Stimulated activated CD8-positive, alpha-beta memory T cell treated with anti-CD3 and anti-CD28 coated beads, Interleukin-4, amount 100 ng/mL, for 4 hours (primary cell): ENCODE measurements at places on chromosomes 11 and 22.

DNA sequence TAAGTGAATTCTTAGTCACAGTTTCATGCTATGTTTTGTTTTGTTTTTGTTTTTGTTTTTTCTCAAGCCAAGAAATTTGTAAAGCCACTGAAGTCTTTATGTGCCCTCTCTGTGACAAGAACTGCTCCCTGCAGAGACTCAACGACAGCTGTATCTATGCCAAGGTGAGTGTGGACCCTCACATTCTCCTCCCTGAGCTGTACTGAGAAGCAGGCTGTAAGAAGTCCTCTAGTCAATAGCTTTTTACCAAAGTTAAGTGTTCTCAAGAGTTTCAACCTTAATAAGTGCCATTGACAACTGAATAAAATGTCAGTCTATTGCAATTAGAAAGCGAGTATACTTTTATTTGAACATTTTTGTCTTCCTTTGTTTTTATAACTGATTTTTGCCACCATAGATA is 18.9 kb downstream of the MUC15 start:
- DNase-seq = no peak

- DNase-seq = no peak
These were observed 20.2 kb downstream of the RFPL1 start for GRCh38 chr22:29458551-29458950.

GRCh38 chr22:37235897-37236607 is 8.0 kb downstream of the RAC2 start:
- no peak for DNase-seq

- no peak for DNase-seq
These were observed at the start of the genes BSCL2 and GNG3 for GRCh38 chr11:62707277-62707861. Gene BSCL2 (minus strand): TSS chr11:62707424. CDS start chr11:62707195, 229 bp downstream. Gene GNG3 (plus strand): TSS chr11:62707676. CDS start chr11:62708296, 620 bp downstream.

DNA sequence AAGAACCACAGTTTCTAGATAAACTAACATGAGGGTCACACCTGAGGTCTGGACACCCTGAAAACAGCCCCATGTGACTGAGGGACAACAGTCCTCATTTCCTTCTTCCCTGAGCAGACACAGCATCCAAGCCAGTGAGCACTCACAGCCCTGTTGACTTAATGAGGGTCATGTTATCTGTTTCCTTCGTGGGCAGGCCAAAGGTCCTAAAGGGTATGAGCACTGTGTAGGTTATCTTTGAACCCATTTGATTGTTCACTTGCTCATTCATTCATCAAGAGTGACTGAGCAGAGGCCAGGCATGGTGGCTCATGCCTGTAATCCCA is 170.7 kb upstream of the B3GAT1 start:
- no peak for DNase-seq

DNA sequence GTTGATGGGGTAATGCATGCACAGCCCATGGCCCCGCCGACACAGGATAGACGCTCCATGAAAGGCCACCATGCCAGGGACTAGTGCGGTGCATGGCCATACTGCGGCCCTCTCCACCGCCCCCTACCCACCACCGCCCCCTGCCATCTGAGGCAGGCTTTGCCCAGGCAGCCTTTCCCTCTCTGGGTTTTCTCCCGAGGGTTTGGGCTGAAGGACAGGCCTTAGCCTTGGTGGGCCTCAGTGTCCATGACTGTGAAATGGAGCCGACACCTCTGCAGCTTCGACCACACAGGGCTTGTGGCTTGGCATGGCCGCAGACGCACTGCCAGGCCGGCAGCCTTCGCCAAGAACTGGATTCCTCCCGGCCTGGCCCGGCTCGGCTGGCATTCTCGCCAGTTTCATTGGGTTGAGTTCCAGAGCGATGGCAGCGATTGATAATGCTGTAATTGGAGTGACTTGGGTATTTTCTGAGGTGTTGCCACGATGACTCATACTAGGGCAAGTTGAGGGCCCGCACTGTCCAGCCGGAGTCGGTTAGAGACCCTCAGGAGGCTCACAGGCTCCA is 111.3 kb downstream of the WNT7B start:
- no peak for DNase-seq

DNA sequence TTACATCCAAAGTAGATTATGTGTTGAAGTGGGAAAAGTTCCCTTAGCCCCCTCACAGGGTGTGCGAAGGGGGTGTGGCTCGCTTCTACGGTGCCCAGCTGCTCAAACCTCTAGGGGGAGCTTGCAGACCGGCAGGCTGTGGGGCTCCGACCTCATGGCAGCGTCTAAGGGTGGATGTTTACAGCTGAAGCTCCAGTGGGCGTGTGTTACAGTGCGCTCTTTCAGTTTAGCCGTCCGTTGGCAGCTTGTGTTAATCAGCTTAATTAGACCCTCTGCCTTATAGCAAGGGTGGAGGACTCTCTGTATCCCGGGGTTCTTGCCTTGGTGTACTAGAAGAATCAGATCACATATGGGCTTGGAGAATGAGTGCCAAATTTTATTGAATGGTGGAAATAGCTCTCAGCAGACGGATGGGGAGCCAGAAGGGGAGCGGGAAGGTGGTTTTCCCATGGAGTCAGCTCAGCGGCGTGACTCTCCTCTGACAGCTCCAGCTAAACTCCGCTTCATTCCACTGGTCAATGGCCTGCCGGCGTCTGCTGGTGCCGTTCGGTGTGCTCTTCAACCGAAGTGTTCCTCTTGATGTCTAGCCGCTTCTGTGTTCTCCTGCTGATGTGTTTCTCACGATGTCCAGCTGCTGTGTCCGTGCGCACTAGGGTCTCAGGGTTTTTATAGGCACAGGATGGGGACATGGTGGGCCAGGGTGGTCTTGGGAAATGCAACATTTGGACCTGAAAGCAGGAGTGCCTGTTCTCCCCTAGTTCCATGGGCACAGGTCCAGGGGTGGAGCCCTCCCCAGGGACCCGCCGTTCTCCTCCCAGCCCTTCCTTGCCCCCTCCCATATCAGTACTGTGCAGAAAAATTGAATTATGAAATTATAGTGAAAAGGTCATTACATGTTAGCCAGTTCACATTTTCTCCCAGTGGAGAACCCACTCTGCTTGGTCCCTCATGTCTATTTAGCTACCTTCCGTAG is 28.6 kb upstream of the OR10G7 start:
- DNase-seq = no peak

DNA sequence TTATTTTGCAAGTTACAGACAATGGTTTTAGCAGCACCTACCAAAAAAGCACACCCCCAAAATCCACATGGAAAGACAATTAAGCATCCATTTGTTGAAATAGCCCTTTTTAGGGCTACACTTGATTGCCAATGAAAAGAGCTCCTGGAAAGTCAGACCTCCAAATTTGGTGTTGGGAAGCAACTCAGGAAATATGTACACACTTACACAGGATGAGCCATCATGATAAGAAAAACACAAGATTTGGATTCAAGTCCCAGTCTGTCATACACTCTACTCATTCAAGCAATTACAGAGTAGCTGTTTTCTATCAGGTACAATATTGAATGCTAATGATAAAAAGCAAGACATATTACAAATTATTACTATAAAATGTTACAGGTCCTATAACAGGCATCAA is 31.5 kb downstream of the FAM168A start:
- DNase-seq = no peak

GRCh38 chr11:110468121-110468520 is 38.4 kb downstream of the FDX1 start:
- DNase-seq = no peak

- DNase-seq = no peak
These were observed 155.1 kb upstream of the BLID start for GRCh38 chr11:122271137-122271536.

DNA sequence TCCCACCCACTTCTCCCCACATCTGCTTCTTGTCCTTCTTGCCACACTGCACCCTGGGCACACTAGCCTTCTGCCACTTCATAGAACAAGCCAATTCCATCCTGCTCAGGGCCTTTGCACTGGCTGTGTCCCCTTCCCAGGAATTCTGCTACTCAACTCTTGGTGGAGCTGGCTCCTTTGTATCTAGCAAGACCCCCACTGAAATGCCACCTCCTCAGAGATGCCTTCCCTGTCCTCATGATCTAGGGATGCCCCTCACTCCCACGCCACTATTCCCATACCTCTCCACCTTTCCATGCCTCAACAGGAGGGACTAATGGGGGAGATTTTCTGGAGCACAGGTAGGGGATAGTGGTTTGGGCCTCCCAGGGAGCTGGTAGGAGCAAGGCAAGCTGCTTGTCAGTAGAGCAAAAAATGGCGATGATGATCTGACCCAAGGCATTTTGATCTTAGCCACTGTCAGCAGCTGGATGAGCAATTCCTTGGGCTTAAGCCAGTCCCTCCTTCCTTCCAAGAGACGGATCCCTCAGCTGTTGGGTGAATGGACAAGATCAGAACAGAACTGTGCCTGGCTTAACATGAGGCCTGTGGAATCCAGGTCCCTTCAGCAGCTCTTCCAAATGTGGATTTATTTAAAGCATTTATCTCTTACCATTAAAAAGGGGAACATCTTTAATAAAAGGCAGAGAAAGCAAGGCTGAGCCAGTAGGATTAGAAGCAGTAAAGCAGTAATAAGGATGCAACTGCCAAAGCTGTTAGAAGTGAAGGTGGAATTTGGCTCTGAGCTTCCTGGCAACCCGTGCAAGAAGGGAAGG is 4.0 kb upstream of the PRDM11 start:
- no peak for DNase-seq

DNA sequence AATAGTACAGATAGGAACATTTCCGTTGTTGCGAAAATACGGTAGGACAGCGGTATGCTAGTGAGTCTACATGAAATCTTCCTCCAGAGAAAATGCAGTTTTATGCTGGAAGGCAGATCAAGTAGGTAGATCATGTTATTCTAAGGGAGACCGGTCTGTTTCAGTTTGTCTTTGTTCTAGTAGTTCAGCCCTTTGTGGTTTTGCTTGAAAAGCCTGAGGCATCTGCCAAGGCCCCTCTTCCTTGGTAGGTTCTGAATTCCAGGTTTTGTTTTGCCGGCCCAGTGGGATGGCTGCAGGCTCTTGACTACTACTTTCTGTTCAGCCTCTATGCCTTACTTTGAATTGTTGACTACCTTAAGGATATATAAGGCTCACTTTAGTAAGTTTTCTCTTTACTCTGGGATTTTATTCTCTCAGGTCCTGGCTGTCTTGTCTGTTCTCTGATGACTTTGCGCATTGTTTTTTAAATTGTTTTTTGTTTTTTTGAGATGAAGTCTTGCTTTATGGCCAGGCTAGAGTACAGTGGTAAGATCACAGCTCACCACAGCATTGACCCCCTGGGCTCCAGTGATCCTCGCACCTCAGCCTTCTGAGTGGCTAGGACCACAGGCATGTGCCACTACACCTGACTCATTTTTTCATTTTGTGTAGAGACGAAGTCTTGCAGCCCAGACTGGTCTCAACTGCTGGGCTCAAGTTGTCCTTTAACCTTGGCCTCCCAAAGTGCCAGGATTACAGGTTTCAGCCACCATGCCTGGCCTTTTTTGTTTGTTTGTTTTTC is 53.7 kb downstream of the HIPK3 start:
- no peak for DNase-seq

GRCh38 chr11:118008271-118008911 is 22.2 kb downstream of the IL10RA start:
- no peak for DNase-seq

DNA sequence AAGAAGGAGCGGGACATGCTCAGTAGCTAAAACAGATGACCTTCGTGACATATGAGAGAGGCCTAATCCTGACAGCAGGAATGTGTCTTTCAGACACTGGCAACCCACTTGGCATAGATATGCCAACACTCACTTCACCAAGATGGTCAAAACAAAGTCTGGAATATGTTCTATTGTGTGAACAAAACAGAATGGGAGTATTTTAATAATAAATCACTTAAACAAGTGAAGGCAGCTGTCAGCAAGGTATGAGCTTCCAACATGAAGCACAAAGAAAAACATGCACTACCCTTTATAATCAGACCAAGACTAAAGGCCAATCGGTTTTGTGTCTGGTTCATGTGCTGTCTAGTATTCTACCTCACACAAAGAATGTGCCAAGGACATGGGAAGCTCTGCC is 23.1 kb downstream of the CCDC34 start:
- DNase-seq = no peak
